Choroid plexus epithelial cell (primary cell): ENCODE measurements at places on chromosomes 2 and 18.

DNA sequence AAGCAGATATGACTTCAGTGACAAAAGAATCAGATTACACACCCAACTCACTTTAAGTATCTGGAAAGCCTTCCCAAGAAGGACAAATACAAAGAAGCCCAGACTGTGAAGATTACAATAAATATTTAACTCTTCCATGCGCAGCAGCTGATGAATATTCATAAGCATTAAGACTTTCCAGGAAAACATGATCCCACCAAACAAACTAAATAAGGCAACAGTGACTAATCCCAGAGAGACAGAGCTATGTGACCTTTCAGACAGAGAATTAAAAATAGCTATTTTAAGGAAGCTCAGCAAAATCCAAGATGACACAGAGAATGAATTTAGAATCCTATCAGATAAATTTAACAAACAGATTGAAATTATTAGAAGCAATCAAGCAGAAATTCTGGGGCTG lies 108.2 kb upstream of the UBE2E3 start:
- peak; percentile 31 for DNase-seq

- no peak for DNase-seq
Observed at GRCh38 chr2:10397297-10397875, 50.7 kb downstream of the ODC1 start.

DNA sequence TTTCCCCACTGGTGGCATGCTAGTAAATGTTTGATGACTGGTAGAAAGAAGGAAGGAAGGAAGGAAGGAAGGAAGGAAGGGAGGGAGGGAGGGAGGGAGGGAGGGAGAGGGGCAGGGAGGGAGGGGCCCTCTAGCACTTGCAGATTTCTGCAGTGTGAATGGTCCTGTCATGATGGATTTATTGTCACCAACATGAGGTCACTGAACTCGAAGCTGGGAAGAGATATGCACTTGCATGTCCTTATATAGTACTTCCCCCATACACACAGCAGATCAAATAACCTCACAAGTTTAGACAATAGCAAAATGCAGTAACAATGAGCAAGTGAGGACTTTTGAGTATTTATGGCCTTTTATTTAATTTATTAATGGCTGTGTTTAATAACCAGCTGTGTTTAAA lies 44.5 kb upstream of the CXCR4 start:
- no peak for DNase-seq

DNA sequence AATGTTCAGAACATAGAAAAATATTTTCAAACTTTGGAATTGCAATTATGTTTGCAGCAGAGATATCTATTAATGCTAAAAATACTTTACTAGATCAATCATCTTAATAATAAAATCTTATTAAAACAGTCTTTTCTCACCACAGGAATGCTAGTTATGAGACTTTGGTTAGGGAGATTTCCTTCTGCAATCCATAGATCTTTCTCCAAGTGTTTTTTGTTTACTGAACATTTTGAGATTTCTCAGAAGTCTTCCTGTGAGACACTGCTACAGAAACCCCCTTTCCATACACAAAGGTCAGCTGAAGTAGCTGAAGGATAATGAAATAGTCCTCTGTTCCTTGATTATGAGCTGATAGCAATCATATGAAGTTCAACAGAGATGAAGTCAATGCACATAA lies 59.4 kb upstream of the RAPH1 start:
- peak; percentile 81 for DNase-seq

DNA sequence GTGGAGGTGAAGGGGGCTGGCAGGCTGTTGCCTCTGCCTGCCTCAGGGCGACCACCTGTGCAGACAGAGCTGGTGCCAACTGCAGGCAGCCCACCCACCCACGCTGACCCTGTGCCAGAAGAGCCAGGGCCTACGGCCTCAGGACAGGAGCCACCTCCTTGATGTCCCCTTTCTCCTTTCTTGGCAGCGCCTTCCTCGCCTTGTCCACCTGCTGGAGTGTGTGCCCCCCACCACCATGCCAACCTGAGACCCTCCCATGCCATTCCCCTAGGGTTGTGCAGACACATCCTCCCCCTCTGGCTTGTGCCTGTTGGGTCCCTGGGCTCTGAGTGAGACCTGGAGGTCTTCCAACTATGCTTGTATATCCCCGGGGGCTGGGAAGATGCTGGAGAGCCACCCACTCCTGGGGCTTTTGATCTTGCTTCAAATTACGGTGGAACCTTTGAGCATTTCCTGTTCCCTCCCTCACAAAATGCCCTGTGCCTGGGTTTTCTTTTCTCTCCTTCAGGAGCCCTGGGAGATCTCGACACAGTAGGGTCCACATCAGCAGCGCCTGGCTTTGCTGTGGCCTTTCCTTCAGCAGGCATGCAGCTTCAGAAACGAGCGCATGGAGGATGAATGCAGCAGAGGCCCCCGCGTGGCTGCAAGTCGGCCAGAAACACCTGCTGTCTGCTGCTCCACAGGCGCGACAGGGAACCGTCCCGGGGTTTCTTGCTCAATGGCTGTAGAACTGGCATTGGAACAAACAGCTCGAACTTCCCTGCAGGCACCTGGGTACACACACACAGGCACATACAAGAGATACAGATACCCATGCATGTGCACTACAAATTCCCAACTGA lies 65.9 kb upstream of the SH3RF3 start:
- peak; percentile 5 for DNase-seq

- DNase-seq, result peak; percentile 96
Observed at GRCh38 chr2:45938649-45939511, 287.4 kb downstream of the PRKCE start.
